RKO (cell line): ENCODE measurements at places on chromosomes 3 and 15.

- peak; percentile 50 for DNase-seq
These were observed 328.3 kb downstream of the THSD4 start for GRCh38 chr15:71443538-71443937.

GRCh38 chr15:57228395-57228794 lies 147.9 kb upstream of the CGNL1 start:
- DNase-seq = no peak

DNA sequence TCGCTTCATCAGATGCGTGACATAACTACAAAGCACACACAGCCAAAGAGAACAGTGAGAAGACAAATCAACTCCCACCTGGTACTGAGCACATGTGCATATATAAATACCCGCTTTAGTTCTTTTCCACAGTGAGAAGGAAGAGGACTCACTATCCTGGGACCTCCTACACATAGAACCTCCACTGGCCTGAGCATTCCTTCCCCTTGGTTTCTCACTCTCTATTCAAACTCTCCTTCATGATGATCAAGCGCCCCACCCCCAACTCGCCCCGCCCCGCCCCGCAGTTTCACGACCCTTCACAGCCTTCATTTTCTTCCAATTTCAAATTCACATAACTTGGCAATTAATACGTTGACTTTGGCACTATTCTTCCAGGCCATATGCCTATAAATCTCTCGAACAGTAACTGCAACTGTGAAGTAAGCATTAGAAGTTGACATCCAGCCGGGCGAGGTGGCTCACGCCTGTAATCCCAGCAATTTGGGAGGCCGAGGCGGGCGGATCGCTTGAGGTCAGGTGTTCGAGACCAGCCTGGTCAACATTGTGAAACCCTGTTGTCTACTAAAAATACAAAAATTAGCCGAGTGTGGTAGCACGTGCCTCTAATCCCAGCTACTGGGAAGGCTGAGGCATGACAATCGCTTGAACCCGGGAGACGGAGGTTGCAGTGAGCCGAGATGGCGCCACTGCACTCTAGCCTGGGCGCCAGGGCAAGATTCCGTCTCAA lies 1.1 kb downstream of the RPS17 start:
- peak; percentile 57 for DNase-seq

- no peak for DNase-seq
These were observed 439.4 kb downstream of the RAP2B start for GRCh38 chr3:153601374-153601853.

GRCh38 chr15:39207532-39208115 lies 373.3 kb upstream of the THBS1 start:
- DNase-seq = no peak

DNA sequence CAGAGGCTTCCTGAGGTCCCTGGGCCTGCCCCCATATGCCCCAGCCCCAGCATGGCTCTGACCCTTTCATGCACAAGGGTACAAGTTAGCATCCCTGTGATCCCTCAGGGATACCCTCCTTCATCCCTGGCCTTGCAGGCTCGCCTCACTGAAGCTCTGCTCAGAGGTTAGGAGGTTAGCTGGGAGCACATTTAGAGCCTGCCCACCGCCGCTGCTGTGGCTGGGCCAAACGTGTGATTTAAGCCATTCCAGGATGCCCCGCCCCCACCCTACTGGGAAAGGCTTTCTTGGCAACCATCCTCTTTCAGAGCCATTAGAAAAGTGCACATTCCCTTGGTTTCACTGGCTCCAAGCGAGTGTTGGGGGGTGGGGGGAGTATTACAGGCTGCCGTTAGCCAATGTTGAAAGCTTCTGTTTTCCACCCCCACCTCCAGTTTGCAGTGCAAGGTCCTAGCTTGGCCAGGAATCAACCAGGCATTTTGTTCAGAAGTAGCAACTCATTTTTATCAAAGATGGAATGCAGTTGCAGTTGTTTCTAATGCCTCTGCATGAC lies 6.3 kb upstream of the HES1 start:
- DNase-seq = no peak

DNA sequence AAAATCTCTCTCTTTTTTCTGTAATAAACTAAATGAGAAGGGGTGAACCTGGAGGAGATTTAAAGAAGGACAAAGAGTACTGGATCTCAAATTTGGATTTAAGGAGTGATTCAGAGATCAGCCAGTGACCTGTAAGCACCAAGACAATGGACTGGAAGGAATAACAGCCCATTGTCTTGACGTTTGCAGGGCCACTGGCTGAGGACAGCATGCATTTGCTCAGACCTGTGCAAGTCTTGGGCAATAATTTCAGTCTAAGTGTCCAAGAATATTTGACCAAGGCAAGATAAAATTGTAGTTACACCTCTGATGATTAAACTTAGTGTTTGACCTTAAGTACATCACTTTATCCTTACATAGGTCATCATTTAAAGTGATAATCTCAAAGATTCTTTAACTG lies 55.8 kb upstream of the OSTN start:
- DNase-seq = no peak

DNA sequence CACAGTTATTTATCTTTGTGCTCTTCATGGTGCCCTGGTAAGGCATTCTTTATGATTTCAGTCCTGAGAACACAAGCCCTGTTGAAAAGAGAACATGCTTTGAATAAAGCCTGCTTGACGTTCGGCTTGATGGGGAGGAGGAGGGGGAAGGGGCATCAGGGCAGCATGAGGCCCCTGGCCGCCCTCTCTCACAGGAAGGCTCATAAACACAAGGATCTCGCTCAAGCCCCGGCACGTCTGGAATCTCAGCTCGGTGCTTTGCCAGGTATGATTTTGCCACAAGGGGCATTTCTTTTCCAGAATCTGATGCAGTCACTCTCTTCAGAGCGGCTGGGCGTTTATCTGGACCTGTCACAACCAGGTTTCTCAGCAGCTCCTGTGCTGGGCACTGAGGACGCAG lies 129.4 kb downstream of the DNAJB8 start:
- no peak for DNase-seq

DNA sequence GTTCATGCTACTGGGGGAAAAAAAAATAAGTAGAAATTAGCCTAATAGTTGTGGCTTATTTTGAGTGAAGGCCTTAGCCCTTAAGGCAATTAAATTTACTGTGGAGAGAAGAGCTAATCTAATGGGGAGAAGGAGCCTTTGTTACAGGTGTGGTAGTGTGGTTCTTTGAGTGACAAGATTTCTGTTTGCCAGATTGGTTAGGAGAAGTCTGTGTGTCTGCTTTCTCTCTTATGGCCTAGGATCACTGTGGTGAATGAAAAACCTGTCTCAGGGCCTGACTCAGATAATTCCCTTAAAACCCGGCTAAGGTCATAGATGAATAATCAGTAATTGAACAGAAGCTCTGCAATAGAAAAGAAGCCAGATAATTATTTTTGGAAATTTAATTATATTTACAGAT lies 27.0 kb downstream of the OPA1 start:
- DNase-seq = no peak

DNA sequence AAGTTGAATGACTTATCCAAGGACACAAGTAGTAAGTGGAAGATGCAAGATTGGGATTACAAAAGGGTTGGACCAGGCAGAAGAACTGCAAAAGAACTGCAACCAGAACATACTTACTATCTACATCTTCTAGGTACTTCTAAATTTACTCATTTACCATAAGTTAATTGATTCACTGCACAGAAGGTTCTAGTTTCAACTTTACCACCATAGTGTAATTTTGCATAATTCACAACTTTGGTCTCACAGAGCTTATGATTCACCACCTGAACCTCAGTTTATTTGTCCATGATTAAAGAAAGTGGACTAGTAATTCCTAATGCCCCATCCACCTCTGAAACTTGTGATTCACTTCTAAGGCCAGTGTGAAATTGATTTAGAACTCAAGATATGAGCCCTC lies 236.8 kb upstream of the UBE2E2 start:
- no peak for DNase-seq

- no peak for DNase-seq
These were observed 9.3 kb downstream of the GXYLT2 start for GRCh38 chr3:72896996-72897757.

DNA sequence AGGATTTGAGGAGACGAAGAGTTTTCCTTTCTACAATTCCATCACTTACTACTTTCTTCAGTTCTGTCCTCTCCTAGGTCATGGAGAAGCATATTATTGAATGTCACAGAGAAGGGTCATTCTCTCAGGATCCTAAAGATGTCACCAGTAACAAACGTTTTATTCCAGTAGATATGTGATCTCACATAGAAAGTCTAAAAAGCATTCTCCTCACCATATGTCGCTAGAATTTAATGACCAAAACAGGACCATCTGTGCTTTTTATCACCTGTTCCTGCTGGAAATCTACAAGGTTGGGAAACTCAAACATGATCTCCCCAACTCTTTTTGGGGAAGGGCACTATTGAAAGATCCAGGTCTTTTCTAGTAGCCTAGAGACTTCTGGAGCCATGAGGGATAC lies 24.0 kb upstream of the FRMD5 start:
- DNase-seq = no peak
